ENCODE measurements at places on chromosomes 2 and 18.
A peak's percentile ranks its signal among the peaks of the same experiment; 100 is the strongest.

- peak; percentile 3 for DNase-seq
These were observed 1668.7 kb downstream of the SUCLG1 start for GRCh38 chr2:82790206-82791021.

DNA sequence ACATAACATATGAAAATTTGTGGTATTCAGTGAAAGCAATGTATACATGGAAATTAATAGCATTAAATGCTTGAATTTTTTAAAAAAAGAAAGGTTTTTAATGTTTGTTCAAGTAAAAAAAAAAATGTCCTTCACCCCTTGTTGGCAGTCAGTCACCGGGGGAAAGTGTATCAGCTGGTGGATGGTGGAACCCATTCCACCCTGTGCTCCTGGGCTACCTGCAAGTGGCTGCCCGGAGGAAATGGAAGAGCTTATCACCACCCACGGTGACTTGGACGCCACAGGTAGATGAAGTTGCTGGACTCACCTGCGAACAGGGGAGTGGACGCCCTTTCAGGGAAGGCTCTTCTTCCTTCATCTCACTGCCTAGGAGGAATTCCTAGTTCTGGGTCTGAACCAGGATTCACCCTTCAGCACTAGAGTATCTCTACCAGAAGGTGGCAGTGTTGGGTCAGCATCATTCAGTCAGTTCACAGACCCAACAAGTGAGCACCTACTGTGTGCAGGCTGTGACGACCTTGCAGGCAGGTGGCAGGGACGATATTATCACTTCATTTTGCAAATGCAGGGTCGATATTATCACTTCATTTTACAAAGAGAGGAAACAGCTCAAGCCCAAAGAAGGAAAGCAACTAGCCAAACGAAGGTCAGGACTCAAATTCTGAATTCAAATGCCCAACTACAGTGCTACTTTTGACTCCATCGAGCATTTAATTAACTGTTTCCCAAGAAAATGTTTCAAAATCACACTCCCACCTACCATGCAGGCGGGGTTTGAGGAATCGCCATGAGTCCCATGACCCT is 35.8 kb downstream of the CIB4 start:
- DNase-seq: peak; percentile 54

DNA sequence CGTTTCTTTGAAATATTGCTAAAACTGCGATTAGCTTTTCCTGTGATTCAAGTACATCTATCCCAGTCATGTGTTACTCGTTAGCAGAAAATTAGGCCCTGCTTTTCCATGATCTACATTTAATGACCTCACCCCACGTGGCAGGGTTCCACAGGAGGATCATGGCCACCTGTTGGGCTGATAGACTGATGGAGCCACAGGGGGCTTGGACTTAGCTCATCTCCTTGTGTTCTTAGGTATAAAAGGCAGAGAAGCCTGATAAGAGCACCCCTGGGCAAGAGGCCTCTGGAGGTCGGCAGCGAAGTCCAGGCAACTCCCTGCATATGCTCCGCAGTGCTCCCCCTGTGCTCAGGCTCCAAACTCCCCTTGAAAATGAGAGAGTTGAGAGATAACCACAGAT is 12.9 kb downstream of the FZD7 start:
- no peak for DNase-seq

DNA sequence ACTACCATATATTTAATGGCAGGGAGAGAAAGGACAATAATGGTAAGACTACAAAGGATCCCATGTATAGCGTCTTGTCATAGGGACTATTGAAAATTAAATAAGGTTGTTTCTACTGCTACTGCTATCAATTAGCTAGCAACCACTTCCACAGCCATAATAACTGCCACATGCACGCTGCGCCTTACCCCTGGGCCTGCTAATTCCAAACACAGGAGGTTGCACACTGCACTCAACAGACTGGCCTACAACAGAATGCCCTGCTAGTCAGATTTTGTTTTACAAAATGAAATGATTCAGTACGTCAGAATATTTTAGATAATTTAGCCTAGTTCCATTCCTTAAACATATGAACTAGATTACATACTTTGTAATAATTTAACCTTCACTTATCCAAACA is 121.0 kb upstream of the SMAD7 start:
- no peak for DNase-seq

GRCh38 chr2:201135386-201135785 is 19.4 kb downstream of the CFLAR start:
- DNase-seq: no peak

DNA sequence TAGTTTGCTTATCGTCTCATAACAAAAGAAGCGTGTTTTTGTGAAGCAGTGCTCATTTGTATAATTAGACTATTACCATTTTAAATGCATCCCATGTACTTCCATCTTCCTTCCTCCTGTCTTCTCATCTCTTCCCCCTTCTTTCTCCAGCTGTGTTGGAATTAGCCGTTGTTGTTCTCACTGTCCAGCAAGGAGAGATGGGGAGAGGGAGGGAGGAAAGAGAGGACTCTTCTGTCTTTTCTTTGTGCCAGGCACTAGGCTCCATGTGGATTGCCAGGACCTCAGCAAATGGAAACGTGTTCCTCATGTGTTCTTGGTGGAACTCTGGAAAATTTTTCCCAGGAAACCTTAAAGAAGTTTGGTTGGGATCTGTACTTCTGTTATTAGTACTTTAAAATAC is 131.7 kb downstream of the PHLPP1 start:
- DNase-seq: no peak

DNA sequence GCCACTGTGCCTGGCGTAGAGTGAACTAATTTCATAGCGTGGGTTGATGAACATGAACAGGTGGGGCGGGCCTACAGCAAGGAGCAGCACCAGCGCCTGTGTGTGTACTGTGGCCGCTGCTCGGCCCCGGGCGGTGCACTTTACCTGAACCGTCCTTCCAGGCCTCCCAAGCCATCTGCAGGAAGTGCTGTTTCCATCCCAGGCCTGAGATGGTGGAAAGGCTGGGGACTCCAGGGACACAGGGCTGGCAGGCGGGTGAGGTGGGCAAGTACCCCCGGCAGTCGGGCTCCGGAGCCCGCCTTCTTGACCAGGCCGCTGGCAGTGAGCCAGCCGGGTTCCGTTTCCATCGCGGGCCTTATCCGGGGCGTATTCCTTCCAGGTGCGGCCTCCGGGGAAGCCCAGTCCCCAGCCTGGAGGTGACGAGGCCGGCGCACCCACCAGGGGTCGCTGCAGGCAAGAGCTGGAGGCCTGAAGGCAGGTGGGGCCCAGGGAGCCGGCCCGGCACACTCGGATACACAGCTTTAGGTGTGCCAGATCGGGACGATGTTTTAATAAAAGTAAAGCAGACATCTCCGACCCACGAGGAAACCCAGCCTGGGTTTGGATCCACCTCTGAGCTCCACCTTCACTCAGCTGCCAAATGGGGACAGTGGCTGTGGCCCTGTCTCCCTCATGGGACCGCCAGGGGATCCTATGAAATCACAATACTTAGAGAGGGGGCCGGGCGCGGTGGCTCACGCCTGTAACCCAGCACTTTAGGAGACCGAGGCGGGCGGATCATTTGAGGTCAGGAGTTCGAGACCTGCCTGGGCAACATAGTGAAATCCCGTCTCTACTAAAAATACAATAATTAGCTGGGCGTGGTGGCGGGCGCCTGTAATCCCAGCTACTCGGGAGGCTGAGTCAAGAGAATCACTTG is 22.7 kb upstream of the PDIA6 start:
- DNase-seq: peak; percentile 18

DNA sequence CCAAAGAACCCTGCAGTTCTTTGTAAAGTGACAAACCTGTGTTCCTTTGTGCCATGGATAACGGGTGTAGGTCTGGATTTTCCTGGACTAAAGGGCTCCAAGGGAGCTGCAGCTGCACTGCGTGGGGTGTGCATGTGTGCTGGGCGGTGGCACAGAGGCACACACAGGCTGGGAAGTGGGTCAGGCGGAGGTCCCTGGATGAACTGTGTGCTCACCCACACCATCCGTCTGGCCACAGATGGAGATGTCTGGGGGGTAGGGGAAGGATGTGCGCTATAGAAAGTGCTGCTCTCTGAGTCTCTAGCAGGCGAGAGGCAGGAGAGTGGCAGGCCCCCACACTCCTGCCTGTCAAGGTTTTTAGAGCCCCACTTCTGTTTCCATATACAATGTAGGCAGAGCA is 137.2 kb downstream of the LOXHD1 start:
- no peak for DNase-seq

Measured in RKO (cell line).